ENCODE measurements at places on chromosomes 12 and 14.
A peak's percentile ranks its signal among the peaks of the same experiment; 100 is the strongest.

GRCh38 chr12:62256408-62257096, 3.7 kb upstream of the USP15 start:
- DNase-seq = no peak

DNA sequence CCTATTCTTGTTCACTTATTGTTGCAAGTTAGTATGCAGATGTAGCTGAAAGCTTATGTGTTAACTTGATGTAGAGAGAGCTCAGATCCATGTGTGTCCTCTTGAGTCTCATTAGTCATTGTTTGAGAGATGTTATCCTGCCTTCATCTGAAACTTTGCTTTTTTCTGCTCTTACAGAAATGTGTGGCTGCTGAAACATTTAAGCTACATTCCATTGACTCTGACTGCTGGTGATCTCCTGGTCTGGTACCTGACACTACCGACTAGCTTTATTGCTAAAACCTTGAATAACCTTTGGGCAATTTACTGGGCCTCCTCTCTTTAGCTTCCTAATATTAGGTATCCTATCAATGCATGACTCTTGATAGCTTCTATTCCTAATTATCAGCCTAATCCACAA, 705.6 kb upstream of the FOXG1 start:
- DNase-seq = no peak

DNA sequence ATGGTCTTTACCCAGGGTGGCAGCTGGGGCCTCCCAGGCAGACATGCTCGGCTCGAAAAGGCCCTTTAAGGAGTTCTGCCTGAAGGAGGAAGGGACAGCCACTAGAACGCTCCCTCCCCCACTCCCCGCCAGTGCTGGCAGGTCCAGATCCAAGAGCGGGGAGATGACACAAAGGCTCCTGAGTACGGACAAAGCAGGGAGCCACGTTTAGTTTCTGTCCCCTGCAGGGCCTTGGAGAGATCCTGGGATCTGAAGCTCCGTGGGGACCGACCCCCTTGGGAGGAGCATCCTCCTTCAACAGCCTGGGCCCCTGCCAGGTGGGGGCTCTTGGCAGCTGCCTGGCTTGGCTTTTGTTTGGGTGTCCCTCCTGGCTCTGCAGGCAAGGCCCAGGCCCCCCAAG, 89.7 kb downstream of the ESRRB start:
- no peak for DNase-seq

DNA sequence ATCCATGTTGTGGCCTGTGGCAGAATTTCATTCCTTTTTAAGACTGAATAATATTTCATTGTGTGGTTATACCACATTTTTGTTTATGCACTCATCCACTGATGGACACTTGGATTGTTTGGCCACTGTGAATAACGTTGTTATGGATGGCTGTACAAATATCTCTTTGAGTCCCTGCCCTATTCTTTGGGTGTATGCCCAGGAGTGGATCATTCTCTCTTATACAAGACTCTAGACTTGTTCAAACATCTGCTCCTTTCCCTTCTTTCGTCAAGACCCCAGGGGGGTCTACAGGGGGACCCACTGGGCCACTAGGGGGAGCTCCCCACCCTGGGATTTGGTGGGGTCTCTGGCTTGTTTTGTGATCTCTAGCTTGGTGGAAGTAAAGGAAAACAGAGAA, 77.4 kb downstream of the FBXL14 start:
- no peak for DNase-seq

- no peak for DNase-seq
These were observed 380.4 kb upstream of the CCDC196 start for GRCh38 chr14:66105815-66106214.

DNA sequence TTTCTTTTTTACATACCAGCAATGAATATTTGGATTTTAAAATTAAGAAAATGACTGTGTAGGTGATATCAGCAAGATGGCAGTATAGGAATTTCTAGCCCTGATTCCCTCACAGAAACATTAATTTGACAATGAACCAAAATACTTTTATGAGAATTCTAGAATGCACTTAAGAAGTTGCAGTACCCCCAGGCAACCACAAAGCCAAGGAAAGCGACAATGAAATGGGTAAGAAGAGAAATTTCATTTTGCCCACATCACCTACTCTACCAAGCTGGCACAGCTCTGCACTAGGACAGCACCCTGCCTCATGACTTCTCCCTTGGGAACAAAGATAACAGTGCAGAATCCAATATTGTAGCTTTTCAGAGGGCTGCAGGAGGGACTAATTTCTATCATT, 6.6 kb downstream of the OR9K2 start:
- DNase-seq = no peak

DNA sequence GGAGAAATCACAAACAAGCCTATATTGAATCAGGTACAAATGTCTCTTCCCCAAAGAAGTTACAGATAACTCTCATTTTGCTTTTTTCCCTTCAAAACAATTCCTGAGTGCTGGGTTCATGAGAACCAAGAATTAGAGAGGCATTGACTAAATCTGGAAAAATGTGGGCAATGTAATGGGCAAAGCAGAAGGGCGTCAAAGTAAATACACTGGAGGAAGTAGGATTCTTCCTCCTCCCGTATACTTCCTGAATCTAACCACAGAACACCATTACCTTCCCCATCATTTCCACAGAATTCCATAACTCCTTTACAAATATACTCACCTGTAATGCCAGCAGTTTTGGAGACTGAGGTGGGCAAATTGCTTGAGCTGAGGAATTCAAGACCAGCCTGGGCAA, 3.0 kb upstream of the RBMS2 start:
- no peak for DNase-seq

GRCh38 chr14:25116607-25117006, 66.7 kb upstream of the STXBP6 start:
- DNase-seq = no peak

DNA sequence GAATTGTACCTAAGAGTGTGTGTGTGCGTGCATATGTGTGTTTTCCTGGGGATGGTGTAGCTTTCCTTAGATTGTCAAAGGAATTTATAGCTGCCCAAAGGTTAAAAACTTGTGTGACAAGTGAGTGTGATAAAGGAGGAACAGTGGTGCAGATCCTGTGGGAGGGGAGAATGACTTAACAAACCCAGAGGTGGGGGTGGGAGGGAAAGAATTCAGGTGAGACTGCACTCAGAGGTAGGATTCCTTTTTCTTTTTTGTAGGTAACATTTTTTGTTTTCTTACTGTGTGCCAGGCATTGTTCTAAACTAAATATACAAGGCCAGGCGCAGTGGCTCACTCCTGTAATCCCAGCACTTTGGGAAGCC, 45.3 kb upstream of the SINHCAF start:
- DNase-seq = no peak

DNA sequence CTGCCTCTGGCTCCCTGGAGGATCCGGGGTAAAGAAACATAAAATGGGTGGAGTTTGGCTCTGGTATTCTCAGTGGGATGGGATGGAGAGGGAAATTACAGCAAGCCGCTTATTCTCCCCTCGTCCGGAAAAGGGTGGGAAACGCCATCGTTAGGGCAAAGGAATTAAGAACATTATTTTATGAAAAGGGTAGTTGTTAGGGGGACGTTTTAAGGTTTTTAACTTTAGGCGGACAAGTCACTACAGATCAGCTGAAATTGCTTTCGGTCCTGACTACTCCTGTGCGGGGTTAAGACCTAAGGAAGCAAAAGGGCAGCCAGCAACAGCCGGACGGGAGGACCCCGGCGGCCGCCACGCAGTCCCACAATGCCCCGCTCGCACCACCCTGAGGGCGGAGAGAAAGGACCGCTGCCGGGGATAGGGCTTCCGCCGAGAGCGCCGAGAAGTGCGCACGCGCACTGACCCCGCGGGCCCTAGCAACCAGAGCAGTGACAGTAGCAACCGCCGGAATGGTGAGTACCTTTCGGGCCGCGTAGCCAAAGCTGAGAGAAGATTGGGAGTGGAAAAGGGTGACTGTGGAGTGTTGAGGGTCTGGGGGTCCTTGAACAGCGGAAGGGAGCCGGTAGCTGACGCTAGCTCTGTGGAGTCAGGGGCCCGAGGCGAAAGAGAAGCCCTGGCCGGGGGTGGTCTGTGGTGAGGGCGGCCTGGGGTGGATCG, at the start of gene DNAL1:
Gene DNAL1, plus strand, starts transcription at position 456 of the 717 bp plus-strand sequence. Its CDS starts 54 bp downstream, at position 510.
- DNase-seq = peak; percentile 85

- DNase-seq = no peak
These were observed 8.3 kb downstream of the PXN start for GRCh38 chr12:120257041-120257821.

GRCh38 chr12:9032202-9032964, 43.0 kb downstream of the KLRG1 start:
- no peak for DNase-seq

GRCh38 chr12:69500631-69501030, 30.4 kb downstream of the FRS2 start:
- DNase-seq = no peak

- DNase-seq = no peak
These were observed 37.6 kb downstream of the SPTSSA start for GRCh38 chr14:34424488-34424887.

DNA sequence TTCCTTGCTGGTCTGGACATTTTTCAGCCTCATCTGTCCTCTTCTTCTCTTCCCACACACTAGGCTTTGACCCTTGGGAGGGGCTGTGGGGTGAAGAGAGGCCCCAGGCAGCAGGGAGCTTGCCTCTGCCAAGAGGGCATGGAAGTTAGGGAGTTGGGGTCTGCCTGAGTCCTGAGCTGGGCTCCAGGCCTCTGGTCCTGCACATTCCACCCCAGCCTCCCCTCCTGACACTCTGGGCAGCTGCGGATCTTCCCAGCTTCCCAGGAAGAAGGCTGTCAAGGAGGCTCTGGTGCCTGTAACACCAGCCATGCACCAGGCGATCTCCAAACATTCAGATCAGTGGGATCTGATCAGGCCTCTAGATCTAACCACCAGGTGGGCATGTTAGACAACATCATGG, 169.1 kb upstream of the PRMT8 start:
- no peak for DNase-seq

DNA sequence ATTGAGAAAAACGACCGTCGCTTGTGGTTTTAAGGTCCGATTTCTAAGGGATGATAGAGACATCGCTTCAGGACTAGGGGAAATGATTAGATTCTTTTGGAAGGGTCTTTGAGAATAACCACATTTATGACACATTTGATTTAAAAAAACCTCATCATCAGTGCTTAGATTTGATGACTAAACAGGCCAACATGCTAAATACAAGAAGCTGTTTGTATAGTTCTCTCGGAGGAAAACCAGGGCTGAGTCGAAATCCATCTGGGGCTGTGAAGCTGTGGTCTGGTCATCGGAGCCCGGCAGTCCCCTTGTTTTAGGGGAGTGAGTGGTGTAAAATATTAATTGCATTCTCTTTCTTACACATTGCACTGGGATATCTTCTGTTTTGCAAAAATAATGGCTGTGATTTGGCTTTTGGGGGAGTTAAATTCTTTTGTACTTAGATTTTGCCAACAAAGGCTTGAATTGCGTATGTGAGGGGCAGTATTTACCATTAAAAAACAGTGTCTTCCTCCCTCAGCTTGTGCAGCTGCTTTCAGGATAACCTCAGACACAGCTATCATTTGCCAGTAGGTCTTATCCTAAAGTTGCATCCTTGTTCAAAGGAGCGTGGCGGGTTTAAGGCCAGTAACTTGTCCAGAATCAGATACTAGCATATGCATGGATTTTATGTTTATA, 550 bp downstream of the GNG2 start:
- no peak for DNase-seq

DNA sequence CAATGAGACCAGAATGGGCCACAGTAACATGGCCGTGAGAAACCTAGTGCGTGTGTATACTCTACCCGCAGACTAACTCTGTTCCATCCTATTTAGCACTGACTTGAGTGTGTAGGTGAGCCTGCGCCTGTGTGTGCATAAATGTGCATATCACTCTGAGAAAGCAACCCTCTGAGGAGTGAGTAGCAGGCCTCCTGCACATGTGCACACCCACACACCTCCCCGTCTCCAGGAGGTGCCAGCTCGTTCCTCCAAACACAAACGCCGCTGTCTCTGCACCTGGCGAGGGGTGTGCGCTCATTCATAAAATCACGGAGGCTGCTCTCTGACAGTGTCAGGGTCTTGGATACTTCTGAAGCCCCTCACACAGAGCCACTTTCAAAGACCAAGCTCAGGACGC, 138.9 kb downstream of the GCH1 start:
- no peak for DNase-seq

DNA sequence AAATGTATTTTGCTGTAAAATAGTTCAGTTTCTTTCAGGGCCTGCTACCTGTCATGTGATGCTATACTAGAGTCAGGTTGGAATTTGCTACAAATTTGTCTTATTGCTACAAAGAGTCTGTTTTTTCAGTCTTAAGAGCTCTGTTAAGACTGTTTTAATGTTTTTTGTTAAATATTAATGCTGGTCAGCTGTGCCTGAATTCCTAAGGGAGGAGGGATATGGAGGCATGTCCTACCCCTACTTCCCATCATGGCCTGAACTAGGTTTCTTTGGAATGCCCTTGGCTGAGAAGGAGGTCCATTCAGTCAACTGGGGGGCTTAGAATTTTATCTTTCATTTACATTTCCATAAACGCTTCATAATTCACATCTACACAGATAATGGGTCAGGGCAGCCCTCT, 30.0 kb downstream of the IQSEC3 start:
- DNase-seq = no peak

GRCh38 chr14:91261115-91261514, 16.6 kb upstream of the GPR68 start:
- DNase-seq = no peak

DNA sequence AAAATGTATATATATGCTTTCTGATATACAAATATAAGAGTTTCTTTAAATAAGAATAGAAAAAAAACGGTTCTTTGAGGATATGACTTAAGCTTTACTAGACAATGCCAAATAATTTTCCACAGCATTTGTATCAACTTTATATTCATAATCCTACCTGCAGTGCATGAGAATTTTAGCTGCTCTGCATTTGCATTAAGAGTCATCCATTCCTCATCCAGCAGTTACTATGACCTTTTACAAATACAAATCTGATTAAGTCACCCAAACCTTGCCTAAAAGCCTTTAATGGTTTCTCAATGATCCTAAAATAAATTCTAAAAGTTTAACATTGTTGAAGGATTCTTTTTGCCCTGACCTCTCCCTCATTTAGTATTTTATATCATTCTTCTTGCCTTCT, 116.5 kb downstream of the MGAT4C start:
- no peak for DNase-seq

- no peak for DNase-seq
These were observed 128.8 kb downstream of the TSPAN9 start for GRCh38 chr12:3205742-3206519.

DNA sequence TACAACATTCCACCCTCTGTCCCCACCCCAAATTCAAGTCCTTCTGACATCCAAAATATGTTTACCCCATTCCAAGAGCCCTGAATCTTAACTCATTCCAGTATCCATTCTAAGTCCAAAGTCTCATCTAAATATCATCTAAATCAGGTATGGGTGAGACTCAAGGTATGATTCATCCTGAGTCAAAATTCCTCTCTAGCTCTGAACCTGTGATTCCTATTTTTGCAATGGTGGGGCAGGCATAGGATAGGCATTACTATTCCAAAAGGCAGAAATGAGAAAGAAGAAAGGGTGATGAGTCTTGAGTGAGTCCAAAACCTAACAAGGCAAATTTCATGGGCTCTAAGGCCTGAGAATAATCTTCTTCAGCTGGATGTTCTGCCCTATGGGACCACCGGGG, 140.3 kb upstream of the FAR2 start:
- no peak for DNase-seq
